ENCODE measurements at places on chromosomes 11 and 22.

DNA sequence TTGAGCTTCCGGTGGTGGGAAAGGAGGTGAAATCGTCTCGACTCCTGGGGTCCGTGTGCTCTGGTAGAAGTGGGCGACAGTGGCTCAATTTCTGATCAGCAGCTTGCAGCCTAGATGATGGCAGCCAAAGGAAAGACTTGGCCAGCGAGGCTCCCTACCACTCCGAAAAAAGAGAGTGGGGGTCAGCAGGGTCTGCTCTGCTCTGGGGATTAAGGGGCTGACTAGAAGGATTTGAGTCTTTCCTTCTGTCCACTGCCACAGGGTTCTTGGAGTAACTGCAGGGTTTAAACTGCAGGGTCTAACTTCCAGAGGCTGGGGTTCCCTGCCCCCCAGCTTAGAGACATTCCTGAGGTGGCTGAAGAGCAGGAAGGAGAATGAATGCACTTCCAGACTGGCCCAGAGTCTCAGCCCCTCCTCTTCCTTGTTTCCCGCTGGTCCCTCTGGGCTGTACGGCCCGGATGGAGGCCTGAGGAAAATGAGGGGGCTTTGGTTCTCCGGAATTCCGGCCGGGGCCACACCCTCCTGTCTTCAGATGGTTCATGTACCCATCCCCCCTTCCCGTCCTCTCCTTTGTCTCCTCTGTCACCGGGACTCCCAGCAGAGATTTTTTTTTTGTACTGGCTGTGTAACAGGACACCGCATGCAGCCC lies 907 bp downstream of the SERPINH1 start:
- DNase-seq = no peak

GRCh38 chr11:107526197-107526596 lies 39.3 kb downstream of the ALKBH8 start:
- DNase-seq = no peak

DNA sequence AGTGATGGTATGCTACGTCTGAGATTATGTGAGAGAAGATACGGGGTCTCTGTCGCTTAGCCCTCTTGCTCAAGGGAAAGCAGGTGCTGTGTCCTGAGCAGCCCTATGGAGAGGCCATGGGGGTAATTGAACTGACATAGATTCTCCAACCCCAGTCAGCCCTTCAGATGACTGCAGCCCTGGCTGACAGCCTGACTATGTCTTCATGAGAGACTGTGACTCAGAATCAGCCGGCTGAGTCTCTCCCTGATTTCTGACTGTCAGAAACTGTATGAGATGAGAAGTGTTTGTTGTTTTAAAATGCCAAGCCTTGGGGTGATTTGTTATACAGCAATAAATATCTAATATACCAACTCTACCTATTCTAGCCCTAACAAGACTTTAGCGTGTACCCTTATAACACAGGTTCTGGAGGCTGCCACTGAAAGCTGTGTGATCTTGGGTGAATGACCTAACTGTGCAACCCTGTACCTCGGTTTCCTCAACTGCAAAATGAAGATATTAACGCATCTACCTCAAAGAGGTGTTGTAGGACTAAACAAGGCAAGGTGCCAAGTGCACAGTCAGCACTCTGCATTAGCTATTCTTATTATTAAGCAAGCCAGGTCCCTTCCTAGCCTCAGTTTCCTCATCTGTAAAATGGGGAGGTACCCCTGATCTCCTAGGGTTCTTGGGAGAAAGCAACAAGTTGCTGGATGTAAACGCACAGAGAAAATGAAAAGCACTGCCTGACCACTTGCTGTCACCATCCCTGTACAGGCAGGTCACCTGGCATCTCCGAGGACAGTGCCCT lies 24.9 kb downstream of the SLC43A1 start:
- DNase-seq = no peak

DNA sequence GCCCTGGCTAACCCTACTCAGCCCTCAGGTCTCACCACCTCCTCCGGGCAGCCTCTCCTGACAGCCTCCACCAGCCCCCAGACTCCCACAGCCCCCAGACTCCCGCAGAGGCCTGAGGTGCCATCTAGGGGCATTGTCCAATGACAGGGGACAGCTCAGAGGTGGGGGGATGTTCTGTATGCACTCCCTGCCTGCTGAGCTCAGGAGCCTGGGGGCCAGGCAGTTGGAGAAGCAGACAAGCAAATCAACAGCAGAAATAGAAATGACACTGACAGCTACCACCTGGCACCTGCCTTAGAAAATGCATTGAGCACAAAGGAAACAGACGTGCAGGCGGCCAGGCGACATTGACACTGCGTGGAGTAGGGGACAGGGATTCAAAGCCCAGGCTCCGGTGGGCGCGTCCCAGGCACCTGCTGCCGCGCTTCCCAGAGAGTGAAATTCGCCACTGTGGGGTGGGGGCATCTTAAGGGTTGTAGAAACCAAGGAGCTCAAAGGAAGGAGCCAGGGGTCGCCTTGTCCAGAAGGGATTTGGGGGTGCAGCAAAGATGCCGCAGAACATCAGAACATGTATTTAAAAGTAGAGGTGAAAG lies 22.5 kb upstream of the WNT7B start:
- DNase-seq = no peak

DNA sequence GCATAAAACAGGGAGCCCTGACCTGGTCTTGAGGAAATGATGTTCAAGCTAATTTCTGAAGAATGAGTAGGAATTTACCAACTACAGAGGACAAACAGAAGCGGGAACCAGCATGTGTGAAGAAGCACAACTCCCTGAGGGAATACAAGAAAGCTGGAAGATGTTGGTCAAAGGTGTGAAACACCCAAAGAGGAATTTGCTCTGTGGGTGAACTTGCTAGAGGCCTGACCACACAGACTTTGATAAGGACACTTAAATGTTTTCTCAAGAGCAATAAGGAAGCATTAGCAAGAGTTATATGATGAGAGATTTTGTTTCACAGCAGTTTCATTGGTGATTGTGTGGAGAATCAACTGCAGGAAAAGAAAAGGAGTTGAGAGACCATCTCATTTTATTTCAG lies 17.6 kb downstream of the SLC5A12 start:
- no peak for DNase-seq

DNA sequence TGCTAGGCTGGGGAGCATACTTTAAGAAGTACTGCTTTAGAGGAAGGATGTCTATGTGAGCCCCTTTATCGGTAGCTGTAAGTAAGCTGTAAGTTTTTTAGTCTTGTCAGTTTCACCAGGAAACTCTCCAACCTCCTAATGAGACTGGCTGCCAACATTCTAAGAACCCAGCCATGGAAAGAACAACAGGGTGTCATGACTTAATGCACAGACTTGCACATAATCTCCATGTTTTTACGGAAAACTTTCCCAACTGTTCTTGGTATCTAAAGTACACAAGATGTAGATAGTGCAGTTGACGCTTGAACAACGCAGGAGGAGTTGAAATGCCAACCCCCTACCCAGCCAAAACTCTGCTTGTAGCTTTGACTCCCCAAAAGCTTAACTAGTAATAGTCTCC lies 9.0 kb downstream of the OR8A1 start:
- DNase-seq = no peak

DNA sequence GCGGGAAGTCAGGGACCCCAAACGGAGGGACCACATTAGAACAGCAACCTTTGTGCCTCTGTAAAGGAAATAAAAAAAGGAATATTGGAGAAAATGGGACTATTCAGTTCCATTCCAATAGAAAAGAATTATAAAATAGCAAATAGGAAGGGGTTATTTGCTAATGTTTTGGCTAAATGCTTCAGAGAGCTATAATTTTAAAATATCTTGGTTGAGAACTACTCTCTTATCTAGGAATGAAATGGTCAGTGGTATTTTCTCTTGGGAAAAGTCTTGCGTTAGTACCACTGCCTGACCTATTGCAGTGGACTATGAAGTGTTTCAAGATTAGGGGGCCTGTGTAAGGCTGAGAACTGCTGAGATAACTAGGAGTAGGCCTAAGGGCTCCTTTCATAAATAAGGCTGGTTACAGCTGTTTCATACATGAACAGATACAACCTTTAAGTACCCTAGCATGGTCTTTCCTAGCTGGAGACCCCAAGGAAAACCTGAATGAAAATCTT lies 6.9 kb upstream of the WEE1 start:
- no peak for DNase-seq

- DNase-seq = no peak
These were observed 25.6 kb downstream of the OR2AG2 start for GRCh38 chr11:6746086-6746618.
